Inflammatory macrophage (primary cell): ENCODE measurements at places on chromosomes 7 and 10.

DNA sequence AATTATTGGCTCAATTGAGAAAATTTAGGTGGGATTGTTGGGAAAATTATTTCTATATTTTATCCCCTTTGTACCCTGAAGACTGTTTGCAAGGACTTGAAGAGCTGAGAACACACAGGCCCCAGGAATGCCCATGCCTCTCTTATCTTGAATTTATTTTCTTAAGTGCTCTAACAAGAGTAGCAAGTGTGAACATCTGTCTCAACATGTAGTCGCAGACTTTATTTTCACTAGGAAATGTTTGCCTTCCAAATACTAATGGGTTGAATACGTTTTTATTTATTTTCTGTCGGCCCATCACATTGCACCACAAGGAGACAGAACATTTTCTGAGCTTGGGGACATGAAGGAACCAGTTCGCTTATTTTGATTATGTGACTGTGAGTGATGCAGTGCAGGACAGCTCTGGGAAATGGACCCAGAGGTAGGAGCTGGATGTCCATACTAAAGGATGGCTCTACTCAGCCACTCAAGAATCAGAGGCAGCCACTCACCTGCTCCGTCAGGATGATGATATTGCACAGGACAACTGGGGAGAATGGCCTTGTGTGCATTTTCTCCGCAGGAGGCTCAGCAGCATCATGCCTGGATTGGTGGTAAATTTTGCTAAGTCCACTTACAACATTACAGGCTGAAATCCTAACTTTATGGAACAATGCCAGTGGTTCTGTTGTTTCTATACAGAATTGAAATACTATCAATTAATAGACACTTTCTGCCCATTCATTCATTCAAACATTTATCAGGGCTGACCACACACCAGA lies 332.7 kb downstream of the FGFR2 start:
- DNase-seq: no peak

DNA sequence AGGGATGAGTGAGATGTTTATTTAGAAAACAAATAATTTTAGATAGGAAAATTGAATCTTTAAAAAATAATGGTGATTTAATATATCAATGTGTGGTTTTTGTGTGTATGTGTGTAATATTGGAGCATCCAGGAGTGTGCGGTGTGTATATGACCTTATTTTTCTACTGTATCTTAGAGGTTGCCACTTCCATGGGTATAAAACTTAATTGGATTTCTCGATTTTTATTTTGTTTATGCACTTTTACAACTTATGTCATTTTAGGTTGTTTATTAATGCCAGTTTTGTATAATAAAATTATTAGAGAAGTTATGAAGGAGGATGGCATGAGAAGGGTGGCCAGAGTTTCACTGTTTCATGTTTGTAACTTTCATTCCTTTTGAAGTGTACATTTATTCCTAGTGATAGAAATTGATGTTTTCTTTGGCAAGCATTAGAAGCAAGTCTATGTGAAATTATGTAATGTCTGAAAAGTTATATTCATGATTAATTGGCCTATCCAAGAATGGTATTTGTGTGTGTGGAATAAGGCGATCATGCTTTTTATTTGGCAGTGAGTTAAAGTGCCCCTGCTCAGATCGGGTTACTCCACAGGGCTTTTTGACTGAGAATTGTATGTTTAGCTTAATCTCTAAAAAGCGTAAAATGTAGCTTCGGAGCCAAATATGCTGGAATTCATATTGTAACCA lies 110.3 kb downstream of the KAT6B start:
- no peak for DNase-seq

GRCh38 chr7:70673778-70674570 lies 458.0 kb upstream of the GALNT17 start:
- no peak for DNase-seq

DNA sequence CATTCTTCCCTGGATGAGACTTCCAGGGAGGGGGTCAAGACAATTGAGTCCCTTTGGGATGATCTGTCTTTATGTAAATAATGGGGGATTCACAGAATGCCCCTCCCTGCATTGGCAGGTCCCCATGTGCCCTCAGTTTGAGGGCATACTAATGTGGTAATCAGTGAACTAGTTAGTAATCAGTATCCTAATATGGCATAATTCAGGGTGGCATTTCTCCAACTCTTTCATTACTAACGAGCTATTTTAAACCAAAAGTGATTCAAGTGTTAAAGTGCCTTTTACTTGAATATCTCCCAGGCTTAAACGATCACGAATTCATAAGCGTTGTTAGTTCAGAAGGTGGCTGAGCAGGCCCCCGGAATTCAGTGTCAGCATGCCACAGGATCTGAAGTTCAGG lies 1.6 kb upstream of the DNAJB6 start:
- DNase-seq: no peak

- DNase-seq: no peak
Observed at GRCh38 chr10:103932271-103932670, 14.3 kb upstream of the STN1 start.

DNA sequence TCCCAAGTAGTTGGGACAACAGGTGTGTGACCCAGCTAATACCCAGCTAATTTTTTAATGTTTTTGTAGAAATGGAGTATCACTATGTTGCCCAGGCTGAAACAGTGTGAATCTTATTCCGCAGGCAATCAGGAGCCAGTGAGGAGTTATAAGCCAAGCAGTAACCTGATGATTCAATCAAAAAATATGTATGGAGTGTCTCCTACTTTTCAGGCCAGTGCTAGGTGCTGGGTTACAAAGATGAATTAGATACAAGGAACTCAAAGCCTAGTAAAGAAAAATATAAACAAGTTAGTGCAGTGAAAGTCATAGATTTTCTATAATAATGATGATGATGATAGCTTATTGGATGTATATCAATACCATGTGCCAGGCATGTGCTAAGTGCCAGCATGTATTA lies 13.2 kb upstream of the IFRD1 start:
- DNase-seq: no peak

- DNase-seq: no peak
Observed at GRCh38 chr10:131820626-131821025, 80.2 kb upstream of the PPP2R2D start.

DNA sequence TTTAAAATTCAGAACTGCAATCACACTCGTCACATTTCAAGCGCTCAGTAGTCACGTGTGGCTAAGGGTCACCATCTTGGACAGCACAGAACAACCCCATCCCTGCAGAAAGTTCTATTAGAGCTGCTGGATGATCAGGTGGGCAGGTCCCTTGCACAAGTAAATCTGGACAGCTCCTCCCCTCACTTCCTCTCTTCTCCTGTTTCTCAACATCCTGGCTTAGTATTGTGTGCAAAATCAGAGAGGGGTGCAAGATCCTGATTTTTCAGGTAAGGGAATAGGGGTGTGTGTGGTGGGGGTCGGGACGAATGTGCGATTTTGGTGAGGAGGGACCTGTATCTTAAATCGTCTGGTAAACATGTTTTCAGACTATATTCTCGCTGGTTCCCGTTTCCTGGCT lies at the start of gene GIMAP4:
Gene GIMAP4, plus strand, starts transcription at position 222 of the 400 bp plus-strand sequence. CDS start 2,512 bp downstream, outside the sequence.
- DNase-seq: peak; percentile 65

DNA sequence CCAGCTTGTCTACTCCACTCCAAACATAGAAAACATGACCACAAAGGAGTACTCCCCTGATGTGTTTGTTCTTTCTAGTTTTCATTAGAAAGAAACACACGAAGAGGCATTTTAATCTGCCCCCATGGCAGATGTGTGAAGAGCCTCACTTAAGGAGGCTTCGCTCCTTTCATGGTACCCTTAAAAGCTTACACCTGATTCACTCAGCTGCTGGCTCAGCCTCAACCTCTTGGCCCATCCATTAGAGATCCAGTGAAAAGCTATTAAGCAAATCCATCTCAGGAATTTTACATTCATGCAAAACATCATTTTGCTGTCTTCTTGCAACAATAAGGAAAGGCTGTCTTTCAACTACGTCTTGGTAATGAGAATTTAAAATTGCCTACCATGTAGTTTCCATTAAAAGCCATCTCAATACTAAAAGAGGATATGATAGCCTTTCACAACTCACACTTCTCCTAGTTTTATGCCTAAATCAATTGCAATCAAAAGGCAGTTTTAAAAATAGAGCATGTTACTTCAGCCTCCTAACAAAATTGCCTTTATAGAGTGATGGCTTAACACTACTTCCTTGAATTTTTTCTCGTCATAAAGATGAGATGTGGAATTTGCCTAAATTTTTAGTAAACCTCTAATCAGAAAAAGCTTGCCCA lies 22.7 kb downstream of the MACC1 start:
- peak; percentile 58 for DNase-seq

DNA sequence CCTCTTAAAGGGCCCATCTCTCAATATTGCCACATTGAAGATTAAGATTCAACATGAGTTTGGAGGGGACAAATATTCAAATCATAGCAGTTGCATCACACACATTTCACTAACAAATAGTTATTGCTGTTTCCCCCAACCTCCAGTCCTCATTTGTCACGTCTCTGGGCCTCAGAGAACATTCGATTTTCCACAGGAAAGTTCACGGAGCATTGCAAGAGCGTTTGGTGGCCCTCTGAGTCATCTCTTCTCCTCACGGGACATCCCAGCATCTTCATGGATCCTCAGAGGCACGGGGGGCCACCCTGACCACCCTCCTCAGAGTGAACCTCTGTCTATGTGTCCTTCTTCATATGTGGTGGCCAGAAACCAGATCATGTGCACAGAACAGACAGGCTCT lies 50.3 kb upstream of the CHST15 start:
- no peak for DNase-seq

- DNase-seq: no peak
Observed at GRCh38 chr10:33460505-33461294, 126.2 kb upstream of the NRP1 start.

GRCh38 chr10:24462889-24463552 lies 254.1 kb downstream of the KIAA1217 start:
- no peak for DNase-seq

DNA sequence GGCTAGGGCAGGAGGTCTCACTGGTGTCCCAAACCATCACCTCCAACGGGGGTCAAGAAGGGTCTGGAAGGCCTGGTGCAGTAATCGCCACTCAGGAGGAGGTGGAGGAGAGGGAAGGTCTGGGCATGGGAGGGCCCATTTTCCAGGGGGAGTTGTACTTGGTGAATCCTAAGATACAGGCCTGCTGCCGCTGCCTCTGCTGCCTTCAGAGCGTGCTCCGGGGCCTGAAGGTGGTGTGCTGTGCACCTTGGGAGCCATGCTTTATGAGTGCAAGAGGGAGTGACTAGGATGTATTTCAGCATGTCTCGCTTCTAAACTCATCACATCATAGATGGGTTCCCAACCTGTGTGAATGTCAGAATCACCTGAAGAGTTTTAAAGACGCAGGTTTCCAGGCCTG lies 78.2 kb downstream of the GLRX3 start:
- no peak for DNase-seq

DNA sequence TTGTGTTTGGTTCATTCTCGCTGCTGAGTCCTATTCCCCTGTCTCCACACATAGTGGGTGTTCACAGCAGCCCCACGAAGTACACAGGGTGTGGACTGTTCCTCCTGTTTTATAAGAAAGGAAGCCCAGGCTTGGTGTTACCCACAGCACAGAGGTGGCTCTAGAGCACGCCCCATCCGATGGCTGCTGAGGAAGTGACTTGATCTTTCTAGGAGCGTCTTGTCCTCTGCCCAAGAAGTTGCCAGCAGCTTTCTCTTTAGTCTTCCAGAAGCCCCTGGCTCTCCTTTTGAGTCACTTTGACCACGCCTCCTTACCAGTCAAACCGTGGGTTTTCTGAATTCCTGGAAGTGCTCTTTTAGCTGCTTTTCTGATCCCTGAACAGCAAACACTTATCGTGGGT lies 94.0 kb downstream of the GRK5 start:
- DNase-seq: peak; percentile 28

GRCh38 chr7:100167912-100168323 lies 499 bp downstream of the GAL3ST4 start:
- no peak for DNase-seq

GRCh38 chr7:77457779-77458178 lies 41.6 kb upstream of the GSAP start:
- no peak for DNase-seq

- no peak for DNase-seq
Observed at GRCh38 chr7:50513166-50513871, 51.9 kb downstream of the DDC start.

DNA sequence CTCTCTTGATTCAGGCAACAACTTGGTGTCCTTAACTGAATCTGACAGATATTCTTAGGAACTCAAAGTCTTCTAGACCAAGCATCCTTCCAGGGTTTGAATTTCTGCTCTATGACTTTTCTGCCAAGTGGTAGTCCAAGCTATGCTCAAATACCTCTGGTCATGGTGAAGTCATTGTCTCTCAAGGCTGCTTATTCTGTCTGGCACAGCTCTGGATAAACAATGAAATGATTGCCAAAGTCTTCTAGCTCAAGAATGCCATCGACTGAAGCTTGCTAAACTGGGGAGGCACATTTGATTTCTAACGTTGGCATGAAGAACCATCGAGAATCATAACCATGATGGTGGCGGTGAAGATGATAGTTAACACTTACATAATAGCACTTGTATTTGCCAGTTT lies 116.2 kb upstream of the MKX start:
- no peak for DNase-seq

- no peak for DNase-seq
Observed at GRCh38 chr10:67506083-67506756, 189.8 kb downstream of the CTNNA3 start.

DNA sequence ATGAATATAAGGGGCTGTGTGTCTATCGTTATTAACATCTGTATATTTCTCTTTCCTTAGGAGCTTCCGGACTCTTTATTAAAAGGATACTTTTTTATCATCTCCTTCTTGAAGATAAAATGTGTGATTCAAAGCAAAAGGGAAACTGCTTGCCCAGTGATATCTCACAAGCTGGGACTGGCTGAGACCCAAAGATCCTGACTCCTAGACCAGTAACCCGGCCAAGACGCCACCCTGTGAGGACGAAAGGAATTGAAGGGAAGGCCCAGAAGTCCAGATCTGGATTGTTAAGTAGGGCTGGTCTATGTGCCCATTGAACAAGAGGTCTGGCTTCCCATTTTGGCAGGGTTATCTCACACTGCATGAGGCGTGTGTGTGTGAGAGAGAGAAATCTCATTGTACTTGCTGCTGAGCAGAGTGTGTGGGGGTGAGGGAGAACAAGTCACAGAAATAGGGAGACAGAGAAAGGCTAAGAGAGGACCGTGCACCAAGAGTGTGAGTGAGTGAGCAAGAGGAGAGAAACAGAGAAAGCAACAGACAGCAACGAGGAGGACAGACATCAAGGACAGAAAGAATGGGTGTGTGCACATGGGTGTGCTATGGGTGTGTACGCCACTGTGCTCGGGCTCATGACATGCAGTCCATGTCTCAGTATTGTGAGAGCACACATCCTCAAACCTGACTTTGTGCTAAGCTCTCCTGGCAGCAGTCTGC lies 75.4 kb downstream of the PLXNA4 start:
- DNase-seq: no peak

- no peak for DNase-seq
Observed at GRCh38 chr10:60009710-60010383, 103.5 kb upstream of the CCDC6 start.

GRCh38 chr7:23334482-23335056 lies 35.4 kb downstream of the MALSU1 start:
- no peak for DNase-seq

- no peak for DNase-seq
Observed at GRCh38 chr7:20249920-20250319, 32.7 kb upstream of the MACC1 start.

DNA sequence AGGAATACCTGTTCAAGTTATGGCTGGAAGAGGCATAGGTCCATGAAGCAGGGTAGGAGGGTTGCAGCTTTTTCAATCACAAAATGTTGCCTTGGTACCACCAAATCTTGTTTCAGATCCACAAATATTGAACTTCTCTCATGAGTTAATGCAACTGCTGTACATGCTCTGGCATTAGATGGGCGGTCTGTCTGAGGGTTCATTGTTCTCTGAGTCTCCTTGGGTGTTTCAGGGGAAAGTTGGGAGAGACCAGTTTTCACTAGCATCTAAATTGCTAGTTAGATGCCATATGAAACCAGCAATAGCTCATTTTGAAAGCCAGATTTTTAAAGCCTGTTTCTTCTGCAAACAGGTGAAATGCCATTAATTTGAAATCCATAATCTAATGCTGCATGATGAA lies 27.8 kb upstream of the ELMO1 start:
- DNase-seq: no peak
